ENCODE measurements at places on chromosomes 4 and X.

DNA sequence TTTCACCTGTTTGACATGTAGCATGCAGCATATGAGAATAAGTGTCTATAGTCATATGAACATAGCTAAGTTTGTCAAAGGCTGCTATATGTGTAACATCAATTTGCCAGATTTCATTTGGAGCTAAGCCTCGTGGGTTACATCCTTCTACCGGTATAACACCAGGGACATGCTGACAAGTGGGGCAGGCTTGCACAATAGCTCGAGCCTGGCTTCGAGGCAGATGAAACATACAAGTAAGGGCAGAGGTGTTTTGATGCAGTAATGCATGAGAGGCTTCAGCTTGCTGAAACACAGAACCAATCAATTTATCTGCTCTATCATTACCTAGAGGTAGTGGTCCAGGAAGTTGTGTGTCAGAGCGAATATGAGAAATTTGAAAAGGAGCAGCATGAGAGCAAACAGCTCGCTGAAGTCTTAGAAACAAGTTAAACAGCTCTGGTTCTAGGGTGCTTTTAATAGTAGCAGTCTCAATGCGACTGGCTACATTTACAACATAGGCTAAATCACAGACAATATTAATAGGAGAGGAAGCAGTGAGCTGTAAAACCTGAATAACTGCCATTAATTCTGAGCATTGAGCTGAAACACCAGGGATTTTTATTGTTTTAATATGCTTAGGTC is 14.9 kb upstream of the UGDH start:
- DNase-seq, result no peak

DNA sequence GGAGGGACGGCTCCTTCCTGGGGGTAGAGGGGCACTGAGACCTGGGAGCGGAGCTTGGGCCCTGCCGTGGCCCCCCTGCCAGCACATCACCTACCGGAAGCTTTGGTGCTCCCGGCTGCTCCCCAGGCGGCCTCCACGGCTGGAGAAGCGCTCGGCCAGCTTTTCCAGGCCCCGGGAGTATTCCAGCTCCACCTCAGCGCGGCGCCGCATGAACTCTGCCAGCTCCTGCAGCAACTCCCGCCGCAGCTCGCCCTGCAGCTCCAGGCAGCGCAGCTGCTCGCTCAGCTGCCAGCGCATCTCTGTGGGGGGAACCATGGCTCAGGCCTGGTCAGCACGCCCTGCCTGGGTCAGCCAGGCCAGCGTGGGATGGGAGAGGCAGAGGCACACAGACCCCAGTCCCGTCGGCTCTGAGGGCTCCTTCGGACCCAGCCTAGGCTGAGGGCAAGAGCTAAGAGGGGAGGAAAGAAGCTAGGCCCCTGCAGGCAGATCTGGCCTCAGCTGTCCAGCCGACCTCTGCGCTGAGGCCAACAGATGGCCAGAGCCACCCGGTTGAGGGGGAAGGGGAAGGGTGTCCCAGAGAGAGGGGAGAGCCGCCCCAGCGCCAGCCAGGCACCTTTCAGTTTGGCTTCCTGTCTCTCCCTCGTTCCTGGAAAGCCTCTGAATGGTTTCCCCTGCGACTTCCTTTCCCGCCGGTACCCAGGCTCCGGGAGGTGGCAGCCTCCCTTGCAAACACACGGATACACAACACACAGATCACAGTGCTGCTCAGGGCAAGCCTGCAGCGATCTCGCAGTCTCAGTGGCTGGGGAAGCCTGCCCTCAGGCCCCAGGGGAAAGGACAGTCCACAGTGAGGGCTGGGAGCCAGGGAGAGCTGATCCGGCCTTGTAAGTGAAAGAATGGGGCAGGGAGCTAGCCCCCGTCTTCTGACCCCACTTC is 4.3 kb downstream of the ARHGAP4 start:
- no peak for DNase-seq

DNA sequence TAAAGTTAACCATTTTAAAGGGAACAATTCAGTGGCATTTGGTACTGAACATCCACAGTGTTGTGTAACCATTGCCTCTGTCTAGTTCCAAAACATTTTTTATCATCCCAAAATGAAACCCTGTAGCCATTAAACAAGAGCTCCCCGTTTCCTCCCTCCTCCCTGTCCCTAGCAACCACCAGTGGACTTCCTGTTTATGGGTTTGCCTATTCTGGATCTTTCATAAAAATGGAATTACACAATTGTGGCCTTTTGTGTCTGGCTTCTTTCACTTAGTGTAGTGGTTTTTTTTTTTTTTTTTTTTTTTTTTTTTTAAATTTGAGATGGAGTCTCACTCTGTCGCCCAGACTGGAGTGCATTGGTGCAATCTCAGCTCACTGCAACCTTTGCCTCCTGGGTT is 11.6 kb downstream of the RBMX2 start:
- DNase-seq, result no peak

DNA sequence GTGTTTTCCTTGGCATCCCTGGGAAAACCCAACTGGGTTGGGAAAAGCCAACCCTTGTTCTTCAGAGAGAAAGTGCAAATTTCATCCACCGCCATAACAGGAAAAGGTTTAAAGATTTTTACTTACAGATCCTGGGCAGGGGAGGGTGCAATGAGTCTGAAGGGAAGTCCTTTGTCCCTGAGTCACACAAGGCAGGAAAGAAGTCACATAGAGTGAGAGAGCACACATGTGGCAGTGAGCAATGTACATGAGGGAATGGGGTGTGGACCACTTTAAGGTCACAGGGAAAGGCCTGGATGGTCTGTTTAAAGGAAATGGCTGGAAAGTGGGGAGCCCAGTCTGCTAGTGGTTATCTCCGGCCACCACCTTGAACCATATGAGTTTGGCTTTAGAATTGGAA is 248.9 kb downstream of the HS3ST1 start:
- DNase-seq, result no peak

DNA sequence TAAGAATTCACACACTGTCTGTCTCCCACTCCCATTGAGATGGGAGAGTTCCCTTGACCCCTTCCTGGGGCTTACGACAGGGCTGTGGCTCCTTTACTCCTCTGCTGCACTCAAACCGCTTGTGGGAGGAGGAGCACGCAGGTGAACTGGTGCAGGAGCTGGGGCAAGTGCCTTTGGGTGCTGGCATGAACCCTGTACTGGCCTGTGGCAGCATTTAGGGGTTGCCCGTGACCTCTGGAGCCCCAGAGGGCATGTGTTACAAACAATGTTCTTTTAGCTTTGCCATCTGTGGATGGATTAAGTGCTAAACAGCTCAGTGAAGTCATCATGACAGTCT is 21.8 kb upstream of the FTHL17 start:
- no peak for DNase-seq

DNA sequence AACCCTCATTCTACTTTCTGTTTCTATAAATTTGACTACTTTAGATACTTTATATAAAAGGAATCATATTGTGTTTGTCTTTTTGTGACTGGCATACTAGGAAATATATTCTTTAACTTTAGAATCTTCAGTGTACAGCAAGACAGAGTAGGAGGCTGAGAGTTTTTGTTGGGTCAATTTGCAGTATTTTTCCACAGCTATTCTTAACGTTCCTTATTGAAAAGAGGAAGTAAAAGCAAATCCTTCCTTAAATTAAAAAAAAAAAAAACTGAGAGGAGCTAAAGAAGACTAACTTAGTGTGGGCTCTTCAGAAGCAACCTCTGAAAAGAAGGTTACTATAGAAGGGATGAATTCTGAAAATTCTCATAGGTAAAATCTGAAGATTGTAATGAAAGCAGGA is 1194.6 kb downstream of the ADGRL3 start:
- no peak for DNase-seq

DNA sequence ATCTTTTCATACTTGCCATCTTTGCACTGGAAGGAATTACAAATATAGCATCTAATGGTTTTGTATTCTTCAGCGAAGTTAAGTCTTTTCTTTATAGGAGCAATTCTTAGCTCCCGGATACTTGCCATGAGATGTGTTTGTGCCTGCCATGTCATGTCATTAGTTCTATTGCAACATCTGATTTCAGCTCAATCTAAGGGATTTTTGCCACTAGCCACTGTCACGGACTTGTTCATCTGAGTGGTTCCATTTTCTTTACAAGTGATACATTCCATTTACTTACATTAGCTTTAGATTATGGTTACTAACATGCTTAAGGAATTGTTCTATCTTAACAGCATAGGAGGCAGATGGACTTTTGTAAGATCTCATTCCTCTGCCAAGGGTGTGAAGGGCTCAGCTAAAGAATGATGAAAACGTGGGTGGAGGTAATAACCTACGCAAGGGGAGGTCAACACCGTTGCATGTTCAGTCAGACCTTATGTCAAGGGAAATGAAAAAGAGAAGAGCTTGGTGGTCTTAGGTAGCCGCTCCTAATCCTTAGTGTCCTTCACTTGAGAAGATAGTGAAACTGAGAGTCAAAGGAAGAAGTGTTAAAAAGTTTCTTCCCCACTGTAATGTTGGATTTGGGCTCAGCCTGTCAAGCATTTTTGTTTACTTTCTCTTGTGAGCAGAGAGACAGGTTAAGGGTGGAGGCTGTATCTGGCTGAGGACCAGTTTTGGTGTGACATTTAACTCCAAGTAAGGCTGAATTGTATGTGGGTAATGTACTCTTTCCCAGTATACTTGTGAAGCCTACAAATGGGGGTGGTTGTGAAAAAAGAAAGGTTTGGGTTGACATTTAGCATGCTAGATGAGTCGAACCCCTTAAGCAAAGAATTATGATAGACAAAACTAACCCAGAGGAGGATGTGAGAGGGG is 3.6 kb upstream of the KLHL2 start:
- DNase-seq, result no peak
